ENCODE measurements at places on chromosomes 13 and 19.

DNA sequence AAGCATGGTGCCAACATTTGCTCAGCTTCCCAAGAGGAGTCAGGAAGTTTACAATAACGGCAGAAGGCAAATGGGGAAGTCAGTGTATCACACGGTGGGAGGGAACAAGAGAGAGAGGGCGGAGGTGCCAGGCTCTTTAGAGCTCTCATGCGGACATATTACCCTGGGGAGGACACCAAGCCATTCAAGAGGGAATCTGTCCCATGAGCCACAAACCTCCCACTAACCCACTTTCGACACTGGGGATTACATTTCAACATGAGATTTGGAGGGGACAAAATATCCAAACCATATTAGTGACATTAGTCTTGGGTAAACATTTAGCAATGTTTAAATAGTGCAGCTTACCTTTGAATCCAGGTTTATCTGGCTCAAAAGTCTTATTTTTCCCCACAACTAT is 69.9 kb downstream of the SLAIN1 start:
- DNase-seq, result no peak

- DNase-seq, result no peak
Observed at GRCh38 chr13:85501616-85502015, 297.6 kb downstream of the SLITRK6 start.

DNA sequence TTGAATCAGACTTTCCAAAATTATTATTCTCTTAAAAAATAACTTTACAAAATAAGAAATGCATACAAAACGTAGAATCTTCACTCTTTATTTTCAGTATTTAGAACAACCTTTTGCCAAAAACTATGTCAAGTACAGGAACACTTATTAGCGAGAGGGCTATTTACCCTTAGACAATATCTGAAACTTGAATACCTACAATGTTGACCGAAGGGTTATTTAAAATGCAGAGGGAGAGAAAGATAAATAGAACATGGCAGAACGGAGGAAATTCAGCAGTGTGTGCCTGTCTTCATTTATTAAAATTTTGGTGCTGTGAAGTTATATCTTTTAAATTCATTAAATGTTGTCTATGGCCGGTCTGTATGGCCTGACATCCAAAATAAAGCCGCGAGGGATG is 198.8 kb downstream of the EFNB2 start:
- no peak for DNase-seq

GRCh38 chr13:97384371-97384770 is 49.6 kb upstream of the RAP2A start:
- DNase-seq, result no peak

DNA sequence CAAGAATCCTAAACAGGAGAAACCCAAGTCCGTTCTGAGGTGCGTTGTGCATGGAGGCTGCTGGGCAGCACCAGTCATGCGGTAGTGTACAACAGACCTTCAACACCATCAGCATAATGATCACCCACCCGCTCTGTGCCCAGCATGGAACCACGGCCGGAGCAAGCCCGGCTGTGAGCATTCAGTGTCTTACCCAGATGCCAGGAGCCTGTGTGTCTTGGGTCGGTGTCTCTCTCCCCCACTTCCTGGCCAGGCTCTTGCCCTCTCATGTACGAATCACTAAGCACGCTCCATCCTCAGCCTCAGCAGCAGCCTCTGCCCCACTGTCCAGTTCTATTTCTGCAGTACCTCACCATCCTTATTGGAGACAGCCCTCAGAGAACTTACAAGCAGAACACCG is 231.6 kb upstream of the IRS2 start:
- no peak for DNase-seq

DNA sequence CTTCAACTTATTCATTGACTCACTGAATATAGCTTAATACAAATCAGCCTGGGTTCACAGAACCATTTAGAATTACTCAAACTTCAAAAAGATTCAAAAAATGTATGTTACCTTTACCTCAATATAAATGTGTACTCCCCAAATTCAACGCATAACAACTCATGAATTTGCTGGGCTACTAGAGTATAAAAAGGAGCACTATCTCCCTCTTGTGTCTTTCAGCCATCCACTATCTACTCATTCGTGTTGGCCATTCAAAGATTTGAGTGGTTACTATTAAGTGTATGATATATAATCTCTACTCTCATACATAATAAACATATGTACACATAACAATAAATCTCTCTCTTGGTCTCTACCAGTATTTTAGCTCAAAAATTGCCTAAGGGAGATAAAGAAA is 20.3 kb downstream of the INTS6 start:
- DNase-seq, result no peak

DNA sequence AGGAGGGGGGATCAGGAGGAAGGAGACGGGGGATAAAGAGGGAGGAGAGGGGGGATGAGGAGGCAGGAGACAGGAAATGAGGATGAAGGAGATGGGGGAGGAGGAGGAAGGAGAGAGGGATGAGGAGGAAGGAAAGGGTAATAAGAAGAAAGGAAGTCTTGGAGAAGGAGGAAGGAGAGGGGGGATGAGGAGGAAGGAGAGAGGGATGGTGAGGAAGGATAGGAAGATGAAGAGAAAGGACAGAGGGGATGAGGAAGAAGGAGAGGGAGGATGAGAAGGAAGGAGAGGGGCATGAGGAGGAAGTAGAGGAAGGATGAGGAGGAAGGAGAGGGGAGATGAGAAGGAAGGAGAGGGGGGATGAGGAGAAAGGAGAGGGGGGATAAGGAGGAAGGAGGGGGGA is 13.0 kb upstream of the VSTM2B start:
- no peak for DNase-seq

DNA sequence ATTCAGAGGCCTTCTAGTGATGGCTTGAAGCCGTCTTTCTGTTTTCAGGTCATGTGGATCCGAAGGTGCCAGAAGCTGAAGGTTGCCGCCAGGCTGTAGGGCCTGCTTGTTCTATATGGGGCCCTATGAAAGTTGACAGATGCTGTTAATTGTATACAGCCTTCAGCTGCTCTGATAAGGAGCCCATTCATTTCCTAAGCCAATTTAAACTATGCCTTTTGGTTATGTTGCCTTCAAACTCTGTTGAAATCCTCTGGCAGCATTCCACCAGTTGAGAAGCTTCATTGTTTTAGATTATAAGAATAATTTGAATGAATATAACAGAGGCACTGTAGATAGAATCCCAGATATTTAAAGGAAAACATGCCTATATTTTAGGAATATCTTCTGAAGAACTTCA is 34.4 kb downstream of the RAP2A start:
- no peak for DNase-seq

DNA sequence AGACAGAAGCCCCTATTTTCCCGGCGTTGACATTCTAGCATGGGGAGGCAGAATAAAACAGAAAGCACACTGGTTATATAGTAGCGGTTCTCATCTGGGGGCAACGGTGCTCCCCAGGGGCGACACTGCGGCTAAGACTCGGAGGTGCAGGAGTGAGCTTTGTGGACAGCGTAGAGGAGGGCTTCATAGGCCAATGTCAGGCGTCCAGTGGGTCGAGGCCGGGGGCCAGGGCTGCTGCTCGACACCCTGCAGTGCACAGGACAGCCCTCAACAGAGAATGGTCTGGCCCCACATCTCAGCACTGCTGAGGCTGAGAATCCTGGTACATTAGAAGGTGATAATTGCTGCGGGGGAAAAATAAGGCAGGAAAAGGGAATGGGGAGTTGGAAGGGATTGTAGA is 1.5 kb downstream of the ZNF628 start:
- DNase-seq, result no peak

Data from activated T-cell treated with anti-CD3 and anti-CD28 coated beads, Interleukin-2, amount 50 U/mL, for 4 hours (primary cell).